ENCODE measurements at places on chromosomes 6 and 20.

DNA sequence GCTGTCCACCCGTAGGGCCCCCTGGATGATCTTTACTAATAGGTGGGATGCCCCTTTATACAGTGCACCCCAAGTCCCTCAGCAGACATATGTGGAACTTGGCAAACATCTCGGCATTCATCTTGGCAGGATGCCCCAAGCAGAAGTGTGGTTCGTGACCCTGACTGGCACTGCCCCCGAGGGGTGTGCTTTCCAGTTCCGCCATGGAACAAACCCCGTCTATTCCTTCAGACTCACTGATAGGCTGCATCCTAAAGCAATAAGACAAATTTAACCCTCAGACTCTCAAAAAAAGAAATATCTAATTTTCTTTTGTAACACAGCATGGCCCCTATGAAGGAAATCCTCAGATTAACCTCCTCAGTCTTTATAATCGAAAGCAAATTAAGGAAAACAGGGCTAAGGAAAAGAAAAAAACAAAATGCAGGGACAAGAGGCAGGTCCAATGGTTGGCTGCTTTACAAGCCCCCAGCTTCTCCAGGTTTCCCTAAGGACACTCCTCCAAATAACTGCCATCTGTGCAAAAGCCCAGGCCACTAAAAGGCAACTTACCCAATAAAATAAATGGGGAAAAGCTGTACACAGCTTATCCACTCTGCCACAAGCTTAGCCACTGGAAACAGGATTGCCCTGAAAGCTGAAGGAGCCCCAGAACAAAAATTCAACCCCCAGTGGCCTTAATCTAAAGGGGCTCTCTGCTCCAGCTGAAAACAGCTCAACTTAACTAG lies 30.5 kb upstream of the RIPK1 start:
- no peak for DNase-seq

DNA sequence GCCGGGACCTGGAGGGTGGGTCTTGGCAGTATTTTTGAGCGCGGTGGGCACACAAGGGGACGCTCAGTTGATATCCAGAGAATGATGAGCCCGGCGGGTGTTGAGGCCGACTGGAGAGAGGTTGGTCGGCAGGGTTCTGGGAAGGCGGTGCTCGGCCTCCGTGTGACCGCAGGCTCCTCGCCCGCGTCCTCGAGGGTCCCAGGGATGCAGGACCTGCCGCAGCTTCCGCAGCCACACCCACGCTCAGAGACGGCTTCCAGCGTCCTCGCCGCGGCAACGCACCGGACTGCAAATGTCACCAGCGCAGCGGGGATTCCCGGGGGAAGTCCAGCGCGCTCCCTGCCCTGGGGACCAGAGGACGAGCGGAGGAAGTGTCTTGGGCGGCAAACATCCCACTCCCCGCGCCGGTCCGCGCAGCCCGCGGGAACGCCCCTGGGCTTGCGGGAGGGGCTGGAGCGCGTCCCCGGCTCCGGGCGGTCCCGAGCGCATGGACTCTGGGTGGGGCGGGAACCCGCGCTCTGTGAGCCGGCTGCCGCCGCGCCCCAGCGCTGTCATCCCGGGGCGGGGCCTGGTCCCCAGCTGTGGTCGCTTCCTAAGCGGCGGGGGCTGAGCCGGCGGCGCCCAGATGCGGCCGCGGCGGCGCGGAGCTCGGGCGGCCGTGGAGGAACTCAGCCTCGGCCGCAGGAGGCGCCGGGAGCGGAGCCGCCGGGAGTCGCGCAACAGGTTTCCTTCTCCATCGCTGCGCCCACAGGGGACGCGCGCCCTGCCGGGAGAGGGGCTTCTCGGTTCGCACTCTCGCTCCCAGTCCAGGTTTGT lies at the start of gene STX11:
STX11 (plus strand) TSS at position 624 of the 816 bp plus-strand sequence. CDS start 36,111 bp downstream, outside the sequence.
- no peak for DNase-seq

DNA sequence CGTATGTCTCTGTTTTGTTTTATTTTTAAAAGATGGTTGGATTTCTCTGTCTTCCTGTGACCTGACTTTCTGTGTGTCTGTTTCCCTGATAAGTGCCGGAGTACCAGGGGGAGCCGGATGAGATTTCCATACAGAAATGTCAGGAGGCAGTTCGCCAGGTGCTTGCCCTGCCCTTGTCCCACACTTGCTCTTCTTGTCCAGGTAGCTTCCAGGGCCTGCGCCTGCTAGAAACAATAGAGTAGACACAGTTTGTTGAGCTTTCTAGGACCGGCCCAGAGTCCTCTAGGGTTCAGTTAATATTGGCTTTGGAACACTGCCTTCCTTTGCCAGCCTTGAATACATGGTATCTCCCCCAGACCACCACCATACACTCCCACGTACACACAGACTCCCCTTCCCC lies 3.9 kb downstream of the ITPA start:
- DNase-seq = no peak

- peak; percentile 83 for DNase-seq
Observed at GRCh38 chr6:26158076-26158580, 70.9 kb downstream of the HFE start.

GRCh38 chr6:150514806-150515380 lies 84.8 kb upstream of the PLEKHG1 start:
- no peak for DNase-seq

- DNase-seq = no peak
Observed at GRCh38 chr6:116866281-116866871, 10.7 kb upstream of the RFX6 start.

GRCh38 chr6:84772428-84773132 lies 8.2 kb upstream of the TBX18 start:
- no peak for DNase-seq

DNA sequence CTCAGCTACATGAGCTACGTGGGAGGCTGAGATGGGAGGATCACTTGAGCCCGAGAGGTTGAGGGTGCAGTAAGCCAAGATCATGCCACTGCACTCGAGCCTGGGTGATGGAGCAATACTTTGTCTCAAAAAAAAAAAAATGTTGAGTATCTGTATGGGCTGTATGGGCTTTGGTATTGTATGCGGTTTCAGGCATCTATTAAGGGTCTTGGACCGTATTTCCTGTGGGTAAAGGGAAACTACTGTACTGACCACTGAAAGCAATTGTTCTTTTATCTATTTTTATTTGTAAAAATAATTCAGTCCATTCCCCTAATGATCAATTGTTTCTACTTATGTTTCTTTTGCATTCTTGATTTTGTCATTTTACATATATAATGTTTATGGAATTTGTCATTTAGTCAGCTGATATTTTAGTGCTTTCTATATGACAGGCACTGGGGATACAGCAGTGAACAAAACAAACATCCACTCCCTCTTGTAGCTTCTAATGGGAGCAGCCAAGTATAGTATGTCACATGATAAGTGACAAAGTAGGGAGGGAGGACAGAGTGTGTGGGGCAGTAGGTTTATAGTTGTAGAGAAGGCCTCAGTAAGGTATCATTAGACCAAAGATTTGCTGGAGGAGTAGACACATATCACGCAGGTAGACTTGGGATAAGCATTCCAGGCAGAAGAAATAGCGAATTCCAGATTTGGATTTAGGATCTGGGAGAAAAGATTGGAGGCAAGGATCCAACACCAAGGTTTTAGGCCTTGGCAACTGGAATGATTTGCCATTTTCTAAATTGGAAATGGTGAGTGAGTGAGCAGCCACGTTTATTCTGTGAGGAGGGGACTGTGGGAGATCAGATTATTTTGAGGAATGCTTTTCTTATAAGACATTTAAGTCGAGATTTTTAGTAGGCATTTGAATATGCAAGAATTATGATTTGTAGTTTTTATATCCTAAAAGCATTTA lies 6.0 kb downstream of the PCMT1 start:
- DNase-seq = no peak

GRCh38 chr6:23456396-23456795 lies 669.6 kb upstream of the NRSN1 start:
- no peak for DNase-seq

DNA sequence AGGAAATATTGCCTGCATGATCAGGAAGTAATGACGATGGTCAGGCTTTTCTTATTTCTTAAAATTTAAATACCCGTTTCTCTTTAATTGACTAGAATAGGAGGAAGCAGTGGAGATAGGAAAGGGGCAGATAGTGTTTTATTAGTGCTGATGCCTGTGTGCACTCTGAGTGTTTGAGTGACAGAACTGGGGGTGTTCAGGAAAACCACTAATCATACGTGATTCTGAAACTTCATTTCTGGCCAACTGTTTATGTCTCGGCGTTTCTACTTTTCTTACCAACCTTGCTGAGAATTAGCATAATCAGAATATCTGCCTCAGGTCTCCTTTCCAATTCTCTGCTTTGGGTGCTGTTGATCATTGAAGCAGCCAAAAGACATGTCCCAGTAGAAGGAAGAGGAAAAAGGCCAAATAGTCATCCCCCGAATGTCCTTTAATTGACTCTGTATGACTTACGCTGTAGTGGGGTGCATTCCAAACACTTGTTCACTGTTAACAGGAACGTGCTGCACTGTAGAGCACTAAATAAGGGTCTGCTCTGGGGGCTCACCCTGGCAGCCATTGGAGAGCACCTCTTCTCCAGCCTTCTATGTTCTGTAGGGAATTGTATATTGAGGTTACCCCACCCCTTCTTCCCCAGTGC lies 152.9 kb downstream of the JARID2 start:
- no peak for DNase-seq

GRCh38 chr20:45496166-45496565 lies 19.3 kb downstream of the SPINT3 start:
- DNase-seq = no peak

- DNase-seq = no peak
Observed at GRCh38 chr20:56014998-56015397, 9.7 kb upstream of the CBLN4 start.

DNA sequence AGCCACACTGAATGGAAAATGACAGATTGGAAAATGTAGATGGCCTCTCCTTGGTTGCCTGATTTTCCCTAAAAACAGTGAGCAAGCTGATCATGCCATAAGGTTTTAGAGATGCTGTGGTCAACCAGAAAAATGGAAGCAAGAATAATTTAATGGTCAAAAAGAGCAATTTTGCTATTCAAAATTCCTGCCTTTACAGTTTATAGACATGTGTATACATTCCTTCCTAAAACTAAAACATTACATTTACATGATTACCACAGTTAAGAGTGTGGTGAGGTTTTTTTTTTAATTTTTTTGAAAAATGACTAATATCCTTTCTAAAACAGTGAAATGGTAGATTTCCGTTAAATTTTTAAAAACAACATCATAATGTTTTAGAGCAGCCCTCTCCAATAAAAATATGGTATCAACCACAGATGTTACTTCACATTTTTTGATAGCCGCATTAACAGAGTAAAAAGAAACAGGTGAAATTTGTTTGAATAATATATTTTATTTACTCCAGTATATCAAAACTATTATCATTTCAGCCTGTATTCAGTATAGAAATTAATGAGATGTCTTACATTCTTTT lies 407.0 kb upstream of the SOX4 start:
- DNase-seq = no peak

GRCh38 chr6:138037009-138037504 lies 70.2 kb downstream of the PERP start:
- no peak for DNase-seq

DNA sequence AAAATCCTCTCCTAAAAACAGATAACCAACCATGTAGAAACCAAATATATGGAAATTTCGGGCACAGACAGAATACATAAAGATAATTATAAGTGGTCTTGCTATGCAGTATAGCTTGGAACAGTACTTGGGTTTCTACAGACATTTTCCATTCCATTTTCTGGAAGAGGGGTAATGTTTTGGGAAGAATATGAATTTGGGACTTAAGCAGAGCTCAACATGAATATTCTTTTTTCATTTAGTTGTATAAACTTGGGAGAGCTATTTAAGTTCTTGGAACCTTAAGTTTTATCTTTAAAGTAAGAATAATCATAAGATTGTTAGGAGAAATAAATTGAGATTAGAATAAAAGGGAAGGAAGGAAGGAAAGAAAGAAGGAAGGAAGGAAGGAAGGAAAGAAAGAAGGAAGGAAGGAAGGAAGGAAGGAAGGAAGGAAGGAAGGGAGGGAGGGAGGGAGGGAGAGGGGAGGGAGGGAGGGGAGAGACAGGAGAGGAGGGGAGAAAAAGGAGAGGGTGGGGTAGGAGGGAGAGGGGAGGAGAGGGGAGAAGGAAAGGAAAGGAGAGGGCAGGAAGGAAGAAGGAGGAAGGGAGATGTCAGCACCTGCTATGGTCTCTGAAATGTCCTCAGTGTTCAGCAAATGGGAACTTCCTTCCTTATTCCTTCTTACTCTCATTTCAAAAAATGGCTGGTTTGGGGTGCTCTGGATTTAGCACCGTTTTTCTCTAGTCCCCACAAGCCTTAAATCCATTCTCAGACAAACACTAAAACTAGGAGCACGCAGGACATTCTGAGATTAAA lies 248.3 kb downstream of the LY86 start:
- no peak for DNase-seq

GRCh38 chr20:36030149-36030548 lies 61.8 kb downstream of the CNBD2 start:
- DNase-seq = no peak

GRCh38 chr6:119590066-119590465 lies 240.5 kb upstream of the MAN1A1 start:
- DNase-seq = no peak

DNA sequence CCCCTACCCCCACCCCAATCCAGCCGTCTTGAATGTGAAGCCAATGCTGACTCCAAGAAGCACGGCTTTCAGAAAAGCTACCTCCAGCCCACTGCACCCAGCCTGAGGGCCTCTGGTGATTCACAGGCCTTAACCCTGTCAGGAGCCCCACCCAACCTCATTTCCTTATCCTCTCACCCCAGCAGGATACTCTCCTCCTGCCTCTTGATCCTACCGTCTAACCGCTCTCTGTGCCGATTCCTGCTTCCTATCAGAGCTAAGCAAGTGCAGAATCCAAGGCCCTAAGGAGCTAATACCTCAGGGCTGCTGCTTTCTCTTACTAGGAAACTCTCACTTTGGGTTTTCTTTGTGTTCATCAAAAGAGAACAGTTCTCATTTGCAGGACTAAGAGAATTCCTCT lies 47.2 kb downstream of the TRERF1 start:
- DNase-seq = no peak

DNA sequence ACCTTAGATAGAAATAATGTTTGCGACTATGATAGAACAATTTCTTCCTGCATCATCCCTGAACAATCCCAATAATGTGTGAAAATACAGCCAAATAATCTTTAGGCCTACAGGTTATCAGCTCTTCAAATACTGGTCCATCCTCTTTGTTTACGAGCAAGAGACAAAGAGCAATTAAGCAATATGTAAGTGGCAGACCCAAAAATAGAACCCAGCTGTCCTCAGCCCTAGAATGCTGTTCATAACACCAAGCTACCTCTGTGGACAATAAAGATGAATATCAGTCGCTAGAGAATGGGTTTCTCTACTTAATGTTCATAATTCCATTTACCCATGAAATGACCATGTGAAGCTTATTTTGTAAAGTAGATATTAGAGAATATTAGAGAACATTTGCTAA lies 28.4 kb upstream of the OSTM1 start:
- DNase-seq = no peak

- no peak for DNase-seq
Observed at GRCh38 chr6:14141351-14142062, 23.9 kb downstream of the CD83 start.

Measured in nucleus accumbens (tissue), 56 donors.